ENCODE measurements at places on chromosomes 2 and 18. TPM values are rescaled to one million over a fixed set of nuclear protein-coding genes. Genes with fewer than 3 reads are reported as not detected.

- H3K4me3 ChIP-seq, result no peak overlapping the region
- DNase-seq, result no peak
- H3K27me3 ChIP-seq, result no peaks in the 10 kb centered on the region
- no peaks in the 10 kb centered on the region for H3K4me1 ChIP-seq
- H3K27ac ChIP-seq, result no peak overlapping the region
Measured at GRCh38 chr2:78201064-78201575, 678.9 kb upstream of the LRRTM4 start.

The KCNIP3 gene
- 5.2 TPM for total RNA-seq

The TNFRSF11A gene
- total RNA-seq, result 2.7 TPM

- no peaks in the 10 kb centered on the region for H3K4me1 ChIP-seq
- H3K4me3 ChIP-seq, result no peak overlapping the region
- no peaks in the 10 kb centered on the region for H3K27me3 ChIP-seq
- no peaks in the 10 kb centered on the region for H3K36me3 ChIP-seq
Measured at GRCh38 chr2:216300906-216301305, 71.4 kb downstream of the MARCHF4 start.
